Inflammatory macrophage (primary cell): ENCODE measurements at places on chromosomes 7 and 10.
A peak's percentile ranks its signal among the peaks of the same experiment; 100 is the strongest.

DNA sequence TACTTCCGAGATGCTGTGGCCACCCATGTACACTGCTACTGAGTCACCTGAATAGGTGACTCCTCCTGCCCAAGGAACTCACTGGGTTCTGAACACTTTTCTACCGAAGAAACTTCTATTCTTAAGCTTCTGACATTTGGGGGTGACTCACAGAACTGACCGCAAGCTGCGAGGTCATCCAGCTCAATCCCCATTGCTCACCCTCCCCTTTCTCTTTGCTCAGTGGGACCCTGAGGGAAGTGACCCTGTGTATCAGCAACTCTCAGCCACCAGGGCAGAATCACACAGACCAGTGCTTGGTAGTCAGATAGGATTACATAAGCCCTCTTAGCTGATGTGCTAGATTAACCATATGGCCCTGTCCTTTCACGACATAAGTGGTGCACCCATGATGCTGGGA lies 46.3 kb downstream of the INSYN2A start:
- DNase-seq, result peak; percentile 3

GRCh38 chr7:24924375-24924774 lies 55.6 kb downstream of the OSBPL3 start:
- peak; percentile 19 for DNase-seq

DNA sequence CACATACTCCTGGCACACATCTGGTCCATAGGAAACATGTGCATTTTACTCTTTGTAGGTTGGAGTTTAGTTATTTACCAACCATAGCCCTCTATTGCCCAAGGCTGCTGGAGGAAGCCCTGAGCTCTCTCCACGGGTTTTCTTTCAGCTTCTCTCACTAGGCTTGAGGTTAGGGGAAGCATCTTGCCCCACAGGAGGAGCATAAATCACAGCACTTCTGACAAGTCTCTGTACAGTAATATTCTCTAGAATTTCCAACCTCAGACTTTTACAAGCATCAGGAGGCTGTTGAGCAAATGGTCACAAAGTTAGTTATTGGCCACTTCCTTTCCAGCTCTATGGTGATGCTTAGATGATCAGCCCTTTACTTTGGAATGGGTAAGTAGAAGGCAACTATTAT lies 122.9 kb upstream of the GLI3 start:
- DNase-seq, result no peak

DNA sequence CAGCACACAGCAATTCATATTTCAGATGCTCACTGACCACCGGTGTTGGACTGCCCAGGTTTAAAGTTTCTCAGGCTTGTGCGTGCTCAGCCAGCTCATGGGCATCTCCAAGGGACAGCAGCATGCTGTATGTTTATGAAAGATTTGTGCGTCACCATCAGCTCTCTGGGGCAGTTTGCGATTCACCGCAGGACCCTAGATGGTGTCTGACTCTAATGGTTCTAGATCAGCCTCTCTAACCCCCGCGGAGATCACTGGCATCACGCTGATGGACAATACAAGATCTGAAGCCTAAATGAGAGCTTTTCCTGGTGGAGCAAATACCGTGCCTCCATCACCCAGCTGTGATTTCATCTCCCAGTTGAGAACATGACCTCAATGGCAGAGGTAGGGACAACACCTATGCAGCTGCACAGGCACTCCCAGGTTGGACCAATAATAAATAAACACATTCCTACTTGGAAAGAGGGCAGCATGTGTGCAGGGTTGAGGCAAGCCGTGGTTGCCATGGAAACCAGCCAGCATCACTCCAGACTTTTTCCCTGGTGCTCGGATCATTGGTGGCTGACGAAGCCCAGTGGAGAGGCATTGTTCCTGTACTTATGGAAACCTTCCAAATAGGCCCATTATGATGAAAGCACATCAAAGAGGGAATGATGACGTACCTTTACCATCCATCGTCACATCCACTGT lies 253.6 kb downstream of the KCNMA1 start:
- no peak for DNase-seq

DNA sequence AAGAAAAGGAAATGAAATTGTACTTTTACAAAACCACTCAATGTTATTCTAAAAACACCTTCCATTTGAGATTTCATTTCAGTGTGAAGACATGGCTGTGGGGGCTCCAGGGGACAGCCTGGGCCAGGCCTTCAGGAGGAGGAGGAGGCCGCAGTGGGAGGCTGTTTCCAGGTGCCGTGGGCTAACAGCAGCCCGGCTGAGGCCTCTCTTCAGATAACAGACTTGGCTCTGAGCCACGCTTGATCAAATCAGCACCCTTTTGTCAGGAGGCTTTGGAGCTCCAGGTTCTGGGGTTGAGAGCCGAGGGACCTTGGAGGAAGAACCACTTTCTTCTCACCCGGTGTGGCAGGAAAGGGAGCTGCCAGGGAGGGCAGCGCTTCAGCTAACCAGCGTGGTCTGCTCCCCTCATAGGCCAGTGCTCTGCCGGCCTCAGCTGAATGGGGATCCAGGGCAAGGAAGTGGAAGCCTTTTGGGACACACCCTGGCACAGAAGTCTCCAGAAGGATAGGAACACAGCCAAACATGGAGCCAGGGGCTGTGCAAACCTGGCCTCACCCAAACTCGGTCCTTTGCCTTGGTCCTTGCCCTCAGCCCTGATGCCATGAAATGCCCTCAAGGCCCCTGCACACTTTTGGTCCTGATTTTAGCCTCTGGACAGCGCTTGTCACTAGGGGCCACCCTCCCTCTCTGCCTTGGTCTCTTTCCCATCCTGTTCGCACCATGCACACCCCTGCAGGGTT lies 23.5 kb upstream of the CHST15 start:
- DNase-seq, result no peak
